ENCODE measurements at places on chromosomes 1 and 21. TPM values are rescaled to one million over a fixed set of nuclear protein-coding genes. Genes with fewer than 3 reads are reported as not detected.

Gene VCAM1
- total RNA-seq: 0.03 TPM

Gene TTC24
- total RNA-seq: not detected

Gene OPTC
- not detected for total RNA-seq

Gene CDA
- 32.9 TPM for total RNA-seq

Gene FCER1G
- total RNA-seq: 0.28 TPM

Gene ASB17
- total RNA-seq: not detected

Gene GSTM1
- not detected for total RNA-seq

Gene LCE1C
- not detected for total RNA-seq

Gene BGLAP
- not detected for total RNA-seq

Gene FCN3
- not detected for total RNA-seq

Gene IGSF9
- total RNA-seq: 0.25 TPM

Gene BEST4
- total RNA-seq: 0.35 TPM

Gene RHEX
- total RNA-seq: not detected

Gene DIRAS3
- 0.85 TPM for total RNA-seq

Gene DYNLT4
- 0.74 TPM for total RNA-seq

Gene ADORA3
- not detected for total RNA-seq

Gene KRTAP7-1
- total RNA-seq: not detected

Gene NIPAL3
- 7.9 TPM for total RNA-seq

Gene FAM151A
- 0.29 TPM for total RNA-seq
